Stimulated activated CD8-positive, alpha-beta memory T cell treated with anti-CD3 and anti-CD28 coated beads, Interleukin-4, amount 100 ng/mL, for 24 hours (primary cell): ENCODE measurements at places on chromosomes 11 and 22.

GRCh38 chr11:62689421-62690183, at the start of gene LRRN4CL:
Gene LRRN4CL (minus strand): TSS chr11:62689530. CDS start chr11:62688508, 1,022 bp downstream.
- DNase-seq = no peak

- DNase-seq = no peak
These were observed 345.6 kb downstream of the DLG2 start for GRCh38 chr11:85281550-85281949.

DNA sequence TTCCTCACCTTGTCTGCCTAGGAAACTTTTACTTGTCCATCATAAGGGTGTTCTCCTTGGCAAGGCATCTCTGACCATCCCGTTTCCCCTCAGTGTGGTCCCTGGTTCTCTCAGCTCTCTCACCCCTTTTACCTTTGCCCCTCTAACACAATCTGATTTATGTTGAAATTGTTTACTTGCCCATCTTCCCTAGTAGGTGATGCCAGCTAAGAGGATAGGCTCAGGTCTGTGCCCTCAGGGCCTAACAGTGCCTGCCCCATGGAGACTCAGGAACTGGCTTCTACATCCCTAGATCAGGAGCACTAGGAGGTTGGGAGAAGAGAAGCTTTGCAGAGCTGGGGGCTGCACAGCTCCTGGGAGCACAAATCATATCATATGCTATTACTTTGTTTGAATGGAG, 21.1 kb upstream of the ALG8 start:
- no peak for DNase-seq

DNA sequence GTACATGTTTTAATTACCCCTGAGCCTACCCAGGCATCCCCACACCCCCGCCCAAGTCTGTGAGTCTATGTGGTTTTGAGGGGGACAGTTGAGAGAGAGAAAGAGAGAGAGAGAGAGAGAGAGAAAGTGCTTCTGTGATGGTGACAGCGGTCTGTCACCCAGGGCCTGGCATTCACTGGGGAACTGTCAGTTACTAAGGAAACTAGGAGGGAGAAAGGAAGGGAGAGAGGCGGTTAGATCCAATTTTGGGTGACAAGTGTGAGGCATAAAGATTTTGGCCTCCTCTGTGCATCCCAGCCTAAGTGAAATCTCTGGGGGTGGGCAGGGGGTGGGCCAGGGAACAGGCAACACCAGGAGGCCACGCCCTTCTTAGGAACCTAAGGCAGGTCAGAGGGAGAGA, 498.3 kb downstream of the BUD13 start:
- DNase-seq = no peak

GRCh38 chr11:16713594-16713993, 24.9 kb upstream of the C11orf58 start:
- DNase-seq = no peak

DNA sequence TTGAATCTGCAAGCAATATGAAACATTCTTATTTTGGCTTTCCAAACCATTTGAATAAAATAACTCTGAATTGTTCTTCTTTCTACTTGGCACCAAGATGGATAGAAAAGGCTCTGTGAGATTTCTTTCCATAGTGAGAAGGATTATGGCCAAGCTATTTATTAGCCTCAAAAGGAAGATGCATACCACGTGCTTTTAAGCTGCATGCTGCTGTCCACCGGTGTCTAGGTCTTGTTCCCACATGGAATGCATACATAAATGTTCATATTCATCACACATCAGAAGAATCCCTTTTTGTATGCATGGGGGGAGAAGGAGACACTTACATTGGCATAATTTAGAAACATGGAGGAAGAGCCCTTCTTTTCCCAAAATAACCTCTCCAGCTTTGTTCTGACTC, 273.4 kb downstream of the FAM76B start:
- no peak for DNase-seq

- no peak for DNase-seq
These were observed 6.1 kb downstream of the TAGLN start for GRCh38 chr11:117205211-117205818.

DNA sequence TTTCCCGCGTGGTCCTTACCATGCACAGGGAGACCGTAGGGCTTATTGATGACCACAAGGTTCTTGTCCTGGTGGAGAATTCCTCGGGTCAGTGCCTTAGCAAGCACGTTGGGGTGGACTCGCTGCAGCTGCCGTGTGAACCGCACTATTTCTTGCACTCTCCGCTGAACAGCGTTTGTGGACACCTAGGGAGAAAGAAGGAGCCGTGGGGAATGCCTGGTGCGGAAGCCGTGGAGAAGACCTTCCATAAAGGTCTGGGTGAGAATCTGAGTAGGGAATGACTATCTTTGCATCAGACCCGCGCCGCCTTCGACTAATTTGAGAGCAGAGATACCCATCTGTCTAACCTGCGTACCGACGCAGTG, 597 bp downstream of the RPUSD4 start:
- no peak for DNase-seq

DNA sequence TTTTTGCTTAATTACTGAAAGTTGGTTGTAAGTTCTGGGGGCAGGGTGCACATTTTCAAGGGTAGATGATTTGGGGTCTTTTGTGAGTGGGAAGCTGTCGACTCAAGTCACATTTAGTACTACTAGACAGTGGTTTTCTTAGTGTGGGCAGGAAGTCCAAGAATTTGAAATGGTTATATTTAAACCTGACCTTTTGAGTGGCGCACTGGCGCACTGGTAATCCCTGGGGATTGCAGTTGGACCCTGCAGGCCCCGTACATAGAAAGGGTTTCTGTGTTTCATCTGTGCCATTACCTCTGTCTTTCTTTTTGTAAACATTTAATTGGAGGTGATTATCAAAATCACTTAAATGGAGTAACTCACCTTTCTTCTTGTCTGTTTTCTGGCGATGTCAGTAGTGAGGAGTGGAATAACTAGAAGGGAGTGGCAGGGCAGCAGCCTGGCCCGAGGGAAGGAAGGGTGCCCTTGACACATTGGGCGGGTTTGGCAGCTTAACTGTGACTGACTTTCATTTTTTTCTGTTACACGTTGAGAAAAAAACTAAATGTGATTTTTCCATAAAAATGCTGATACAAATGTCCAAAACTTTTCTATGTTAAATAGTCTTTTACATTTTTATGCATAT, 101.8 kb upstream of the GAL start:
- DNase-seq = no peak

DNA sequence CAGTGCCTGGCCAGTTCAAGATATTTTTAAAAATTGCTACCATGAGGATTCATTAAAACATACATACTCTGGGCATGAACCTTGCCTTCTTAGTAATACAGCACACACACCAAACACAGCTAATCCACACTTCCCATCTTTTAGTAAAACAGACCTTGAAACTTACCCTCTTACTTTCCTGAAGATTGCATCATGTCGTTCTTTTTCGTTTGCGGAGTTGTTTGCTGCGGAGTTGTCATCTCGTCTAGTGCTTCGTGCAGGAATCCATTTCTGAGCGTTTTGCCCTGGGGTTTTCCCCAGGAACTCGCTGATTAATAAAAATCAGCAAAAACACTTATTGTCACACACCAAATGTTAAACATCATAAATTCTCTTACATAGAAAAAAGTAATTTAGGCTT, 3.0 kb downstream of the EIF4G2 start:
- DNase-seq = no peak

DNA sequence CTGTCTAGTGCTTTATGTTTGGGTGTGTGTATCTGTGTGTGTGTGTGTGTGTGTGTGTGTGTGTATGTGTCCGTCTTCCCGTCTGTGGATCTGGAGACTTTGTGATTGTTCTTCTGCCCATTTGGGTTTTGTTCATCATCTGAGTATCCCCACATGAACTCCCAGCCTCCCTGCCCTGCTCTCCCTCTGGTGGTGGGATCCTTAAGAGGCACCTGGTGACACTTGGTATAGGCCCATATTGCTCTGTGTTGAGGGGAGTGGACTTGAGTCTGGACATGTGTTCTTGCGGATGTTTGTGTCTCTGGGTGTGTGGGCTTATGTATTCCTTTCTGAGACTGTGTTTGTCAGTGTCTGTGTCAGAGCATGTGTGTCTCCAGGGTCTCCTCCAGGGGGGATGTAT, 15.3 kb downstream of the RCOR2 start:
- no peak for DNase-seq

DNA sequence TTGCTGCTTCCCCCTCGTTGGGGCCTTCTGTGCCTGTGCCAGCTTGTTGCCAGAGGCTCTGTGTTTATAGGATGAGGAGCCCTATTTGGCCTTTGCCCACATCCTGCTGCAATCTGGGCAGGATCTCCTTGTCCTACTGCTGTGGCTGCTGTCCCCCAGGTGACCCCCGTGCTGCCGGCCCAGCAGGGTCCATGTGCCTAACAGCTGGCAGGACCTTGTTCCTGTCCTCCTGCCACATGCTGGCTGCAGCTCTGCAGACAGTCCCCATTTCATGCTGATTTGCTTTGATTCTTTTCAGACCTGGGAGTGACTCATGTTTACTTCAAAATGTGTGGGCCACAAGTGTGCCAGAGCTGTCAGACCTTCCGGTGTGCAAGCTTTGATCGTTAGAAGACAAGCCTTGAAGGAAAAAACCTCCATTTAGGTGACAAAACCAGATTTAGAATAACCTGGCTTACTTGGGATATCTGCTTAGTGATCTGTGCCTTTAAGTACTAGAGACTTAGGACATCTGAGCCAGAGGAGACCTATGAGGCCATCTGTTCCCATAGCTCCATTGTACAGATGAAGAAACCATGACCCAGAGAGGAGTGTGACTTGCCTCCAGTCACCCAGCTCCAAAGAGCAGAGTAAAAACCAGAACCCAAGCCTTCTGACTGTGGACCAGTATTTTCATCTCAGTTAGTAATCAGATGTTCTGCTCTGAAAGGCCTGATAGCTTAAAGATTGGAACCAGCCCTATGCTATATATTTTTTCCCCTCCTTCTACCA, 11.1 kb downstream of the NAV2 start:
- no peak for DNase-seq

- no peak for DNase-seq
These were observed 12.1 kb upstream of the CHRM1 start for GRCh38 chr11:62933285-62933684.

DNA sequence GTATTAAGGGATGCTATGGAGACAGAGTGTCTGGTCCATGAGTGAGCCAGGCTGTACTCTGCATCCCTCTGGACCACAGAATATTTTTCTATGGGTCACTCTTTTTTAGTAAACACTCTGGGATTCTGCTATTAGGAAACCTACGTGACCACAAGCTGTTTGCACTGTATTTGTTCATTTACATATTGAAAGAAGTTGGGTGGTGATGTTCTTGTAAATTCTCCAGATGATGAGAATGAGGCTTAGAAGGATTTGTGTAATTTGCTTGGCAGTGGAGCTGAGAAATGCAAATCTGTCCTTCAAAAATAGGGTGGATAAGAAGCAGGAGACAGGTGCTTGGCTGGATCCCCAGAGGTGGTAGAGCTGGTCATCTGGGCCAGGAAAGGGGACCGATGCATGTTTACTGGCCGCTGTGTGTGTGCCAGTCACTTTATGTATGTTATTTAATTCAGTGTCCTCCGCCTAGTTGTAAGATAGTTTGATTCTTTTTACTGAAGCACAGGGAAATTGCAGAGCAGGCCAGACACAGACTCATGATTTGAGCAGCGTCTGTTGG, 63.7 kb upstream of the HEPHL1 start:
- DNase-seq = no peak

- no peak for DNase-seq
These were observed 24.4 kb upstream of the CBX7 start for GRCh38 chr22:39176714-39177455.

DNA sequence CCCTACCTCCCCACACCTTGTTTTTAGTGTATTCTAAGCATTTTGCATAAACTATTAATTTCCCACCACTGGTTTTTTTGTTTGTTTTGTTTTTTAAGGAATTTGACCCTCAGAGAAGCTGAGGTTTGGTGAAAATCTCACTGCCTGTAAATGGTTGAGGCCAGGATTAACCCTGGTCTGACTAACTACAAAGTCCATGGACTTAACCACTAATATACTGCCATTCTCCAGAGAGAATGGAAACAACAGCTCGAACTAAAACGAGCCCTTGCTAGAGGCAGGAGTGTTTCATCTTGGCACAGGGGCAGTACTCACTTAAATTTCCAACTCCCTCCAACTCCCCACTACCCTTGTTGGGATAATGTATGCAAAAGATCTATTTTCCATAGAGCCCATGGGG, 3.0 kb downstream of the CTNND1 start:
- DNase-seq = no peak

GRCh38 chr11:128174465-128175291, 412.7 kb downstream of the ETS1 start:
- no peak for DNase-seq
